ENCODE measurements at places on chromosomes 3 and 15.
A peak's percentile ranks its signal among the peaks of the same experiment; 100 is the strongest.

DNA sequence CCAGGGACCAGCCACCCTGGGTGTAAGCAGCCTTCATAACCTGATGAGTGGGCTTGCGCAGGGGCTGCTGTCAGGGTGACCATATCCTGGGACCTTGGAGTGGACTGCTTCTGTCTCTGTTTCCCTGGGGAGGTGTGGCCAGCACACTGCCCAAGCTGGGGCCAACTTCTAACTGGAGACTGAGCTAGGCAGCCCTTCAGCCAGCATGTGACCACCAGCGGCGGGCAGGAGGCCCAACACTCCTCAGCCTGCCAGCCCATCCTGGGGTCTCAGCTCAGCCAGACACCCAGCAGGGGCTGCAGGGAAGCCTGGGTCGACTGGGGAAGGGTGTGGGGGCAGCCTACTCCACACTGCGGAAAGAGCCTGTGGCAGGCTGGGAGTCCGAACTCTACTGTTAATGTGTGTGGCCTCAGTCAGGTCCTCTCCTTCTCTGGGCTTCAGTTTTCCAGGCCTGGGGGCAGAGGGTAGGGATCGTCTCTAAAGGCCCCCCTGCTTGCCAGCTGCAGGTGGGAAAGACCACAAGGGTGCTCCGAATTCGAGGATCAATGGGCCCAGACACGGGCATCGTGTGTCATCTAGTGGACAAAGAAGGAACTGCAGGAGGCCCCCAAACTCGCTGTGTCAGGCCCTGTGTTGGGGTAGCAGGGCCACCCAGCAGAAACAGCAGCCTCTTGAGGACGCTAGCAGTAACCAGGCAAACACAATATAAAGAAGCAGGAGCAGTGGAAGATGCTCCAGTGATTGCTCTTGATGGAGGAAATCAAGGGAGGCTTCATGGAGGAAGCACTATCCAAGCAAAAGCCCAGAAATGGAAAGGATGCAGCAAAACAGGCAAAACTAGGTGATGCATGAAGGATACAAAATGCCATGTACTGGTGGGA lies 2.0 kb upstream of the SEMA3G start:
- DNase-seq, result no peak

DNA sequence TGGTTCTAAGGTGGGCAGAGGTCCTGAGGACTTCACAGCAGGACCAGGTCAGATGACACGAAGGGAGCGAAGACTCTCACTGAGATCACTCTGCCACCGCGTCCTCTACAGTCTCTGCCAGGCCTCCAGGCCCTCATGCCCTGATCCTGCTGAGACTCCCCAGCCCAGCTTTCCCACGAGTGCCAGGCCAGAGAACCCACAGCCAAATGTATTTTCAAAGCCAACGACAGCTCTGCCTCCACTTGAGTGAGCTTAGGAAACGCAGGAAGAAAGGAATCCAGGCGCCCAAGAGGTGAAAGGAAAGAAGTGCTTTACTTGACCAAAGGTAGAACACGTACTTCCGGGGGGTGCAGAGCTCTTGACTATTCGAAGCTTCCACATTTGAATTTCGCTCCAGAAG lies 275.0 kb downstream of the XXYLT1 start:
- no peak for DNase-seq

DNA sequence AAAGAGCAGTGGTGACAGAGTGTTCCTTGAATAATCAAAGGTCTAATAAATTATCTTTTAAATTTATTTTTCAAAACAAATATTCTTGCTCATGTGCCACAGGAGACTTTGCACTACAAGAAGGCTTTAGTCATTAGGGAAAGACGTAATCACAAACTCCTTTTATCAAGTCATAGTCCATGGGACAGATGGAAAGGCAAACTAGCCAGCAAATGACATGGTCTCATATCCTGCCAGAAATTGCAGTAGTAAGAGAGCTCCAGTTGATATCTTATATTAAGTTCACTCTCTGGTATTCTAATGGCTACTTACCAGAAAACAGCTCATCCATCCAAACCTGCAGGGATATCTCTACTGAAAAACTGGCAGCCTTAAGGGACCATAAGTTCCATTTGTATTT lies 225.0 kb upstream of the TP63 start:
- no peak for DNase-seq

DNA sequence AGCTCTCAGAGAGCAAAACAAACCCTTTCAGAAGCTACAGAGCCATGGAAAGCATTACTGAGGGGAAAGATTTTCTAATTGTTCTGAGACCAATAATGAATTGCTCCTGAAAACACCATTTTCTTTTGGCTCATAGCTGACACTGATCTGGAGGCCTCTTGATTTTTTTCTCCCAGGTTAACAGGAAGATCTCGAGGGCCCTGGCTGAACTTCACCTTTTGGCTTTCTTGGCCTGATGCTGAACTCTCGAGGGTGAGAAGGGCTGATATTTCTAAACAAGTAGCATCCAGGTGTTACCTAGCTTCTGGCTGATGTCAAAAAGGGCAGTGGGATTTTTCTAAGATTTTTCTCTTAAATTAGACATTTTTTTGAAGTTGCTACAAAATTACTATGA lies 19.9 kb upstream of the NFKBIZ start:
- DNase-seq, result no peak

GRCh38 chr3:23002836-23003732 lies 200.0 kb upstream of the UBE2E2 start:
- no peak for DNase-seq

- peak; percentile 48 for DNase-seq
Measured at GRCh38 chr3:48595526-48596121, 495 bp upstream of the COL7A1 start.

DNA sequence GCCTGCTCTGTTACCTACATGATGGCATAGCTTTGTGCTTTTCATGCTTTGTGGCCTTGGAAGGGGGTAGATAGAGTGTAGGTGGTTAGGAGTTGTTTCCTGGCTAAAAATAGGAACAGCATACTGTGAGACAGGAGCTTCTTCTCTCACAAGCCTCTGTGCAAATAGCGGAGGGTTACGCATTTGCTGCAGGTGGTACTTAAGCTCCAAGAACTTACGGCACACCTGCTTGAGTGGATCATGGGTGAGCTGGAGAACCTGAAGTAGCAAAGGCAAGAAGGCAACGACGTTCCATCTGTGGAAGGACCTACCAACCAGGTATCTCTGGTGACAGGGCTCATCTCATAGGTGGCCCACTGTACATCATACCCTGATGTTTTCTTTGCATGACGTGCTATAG lies 66.0 kb downstream of the ST6GAL1 start:
- no peak for DNase-seq

DNA sequence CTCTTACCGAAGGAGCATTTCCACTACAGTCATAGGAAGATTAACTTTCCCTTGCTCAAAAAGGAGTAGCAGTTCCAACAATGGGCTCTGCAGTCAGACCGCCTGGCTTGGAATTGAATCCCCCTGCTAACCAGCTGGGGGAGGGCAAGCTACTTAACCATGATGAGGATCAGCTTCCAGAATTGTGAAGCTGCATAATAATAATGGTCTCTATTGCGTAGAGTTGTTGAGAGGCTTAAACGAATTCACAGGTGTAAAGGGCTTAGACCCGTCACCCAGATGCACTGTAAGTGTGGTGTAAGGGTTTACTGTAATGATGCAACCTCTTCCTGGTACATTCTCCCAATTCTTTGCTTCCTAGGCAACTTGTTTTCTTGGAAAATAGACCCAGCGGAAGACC lies 185.2 kb upstream of the RGMA start:
- no peak for DNase-seq

DNA sequence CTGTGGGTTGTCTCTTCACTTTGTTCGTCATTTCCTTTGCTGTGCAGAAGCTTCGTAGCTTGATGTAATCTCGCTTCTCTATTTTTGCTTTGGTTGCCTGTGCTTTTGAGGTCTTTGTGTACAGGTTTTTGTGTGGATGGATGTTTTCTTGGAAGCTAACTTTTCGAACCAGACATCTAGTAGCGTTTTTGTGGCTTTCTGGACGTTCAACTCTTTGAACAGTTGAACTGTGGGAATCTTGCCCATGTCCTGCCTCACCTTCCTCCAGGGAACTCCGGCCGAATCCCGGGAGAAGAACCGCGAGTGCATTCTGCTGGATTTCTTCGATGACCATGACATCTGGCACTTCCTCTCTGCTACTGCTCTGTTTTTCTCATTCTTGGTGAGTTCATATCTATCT lies 70.6 kb downstream of the USF3 start:
- no peak for DNase-seq

DNA sequence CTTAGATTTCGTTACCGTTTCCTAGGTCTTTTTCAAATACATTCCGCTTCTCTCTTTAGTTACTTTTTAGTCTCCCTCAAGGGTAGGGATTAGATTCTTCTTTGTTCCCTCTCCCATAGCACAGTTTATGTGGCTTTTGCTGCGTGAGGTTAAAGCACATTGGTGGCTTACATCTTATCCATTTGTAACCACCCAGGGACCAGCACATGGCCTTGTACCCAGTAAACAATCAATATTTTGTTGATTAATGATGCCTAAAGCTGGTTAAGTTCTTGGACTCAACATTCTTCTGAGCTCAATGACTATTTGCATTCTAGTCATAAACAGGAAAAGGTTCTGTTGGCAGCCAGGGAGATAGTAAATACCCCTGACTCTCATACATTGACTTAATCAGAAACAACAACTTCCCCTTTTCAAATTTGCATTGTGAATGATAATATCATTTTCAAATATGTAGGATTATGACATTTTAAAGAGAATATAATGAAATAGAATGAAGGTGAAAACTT lies 60.2 kb downstream of the CACNA1D start:
- DNase-seq, result no peak

DNA sequence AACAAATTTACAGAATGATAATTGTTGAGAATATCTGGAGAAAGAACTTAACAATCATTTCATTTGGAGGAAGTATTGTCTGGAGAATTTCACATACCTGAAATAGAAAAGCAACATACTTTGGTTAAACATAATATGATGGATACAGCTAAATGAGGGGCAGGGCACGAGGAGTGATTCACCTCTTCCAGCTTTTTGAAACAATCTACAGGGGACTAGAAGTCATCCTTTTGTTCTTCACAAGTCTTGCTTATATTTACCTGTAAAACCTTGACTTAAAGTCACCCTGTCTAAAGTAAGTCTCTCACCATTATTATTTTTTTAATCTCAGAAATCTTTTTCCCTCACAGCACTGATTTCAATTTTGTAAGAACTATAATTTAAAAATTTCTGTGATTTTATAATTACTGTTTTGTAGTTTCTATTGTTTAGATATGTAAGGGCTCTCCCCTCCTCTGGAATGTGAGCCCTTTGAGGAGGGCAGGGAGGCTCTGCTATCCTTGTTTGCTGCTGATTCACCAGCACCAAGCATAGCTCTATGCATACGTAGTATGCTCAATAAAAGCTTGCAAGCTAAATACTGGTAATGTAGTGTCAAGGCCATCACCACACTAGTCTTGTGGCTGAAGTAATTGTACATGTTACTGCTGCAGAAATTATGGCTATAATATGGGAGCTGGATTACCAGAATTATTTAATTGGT lies 193.9 kb upstream of the THRB start:
- DNase-seq, result no peak

DNA sequence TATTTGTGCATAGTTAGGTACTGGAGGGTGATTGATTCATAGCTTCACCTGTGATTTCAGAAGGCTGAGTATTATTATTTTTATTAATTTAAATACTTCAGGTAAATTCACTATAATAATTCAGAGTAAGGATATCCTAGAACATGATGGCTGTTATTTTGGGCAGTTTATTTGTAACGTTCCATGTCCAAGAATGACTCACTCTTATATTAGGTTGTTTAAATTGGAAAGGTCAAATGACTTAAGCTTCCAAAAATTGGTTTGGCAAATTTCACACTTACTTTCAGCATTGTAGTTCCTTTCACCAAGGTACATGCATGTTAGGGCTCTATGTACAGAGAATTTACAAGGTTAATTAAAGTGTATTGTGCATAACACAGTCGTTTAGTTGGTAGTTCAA lies 120.2 kb downstream of the EPHA3 start:
- DNase-seq, result no peak

DNA sequence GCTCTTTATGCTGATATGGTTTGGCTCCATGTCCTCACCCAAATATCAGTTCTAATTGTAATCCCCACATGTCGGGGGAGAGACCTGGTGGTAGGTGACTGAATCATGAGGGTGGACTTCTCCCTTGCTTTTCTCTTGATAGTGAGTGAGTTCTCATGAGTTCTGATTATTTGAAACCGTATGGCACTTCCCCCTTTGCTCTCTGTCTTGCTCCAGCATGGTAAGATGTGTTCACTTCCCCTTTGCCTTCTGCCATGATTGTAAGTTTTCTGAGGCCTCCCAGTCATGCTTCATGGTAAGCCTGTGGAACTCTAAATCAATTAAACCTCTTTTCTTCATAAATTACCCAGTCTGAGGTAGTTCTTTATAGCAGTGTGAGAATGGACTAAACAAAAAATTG lies 107.6 kb downstream of the IMPG2 start:
- no peak for DNase-seq

- DNase-seq, result no peak
Measured at GRCh38 chr3:39506863-39507262, 39.4 kb downstream of the MOBP start.

GRCh38 chr3:38549957-38550840 lies 54.1 kb downstream of the EXOG start:
- DNase-seq, result no peak
